Tracheal epithelial cell (primary cell): ENCODE measurements at places on chromosomes 5 and 9. TPM values are rescaled to one million over a fixed set of nuclear protein-coding genes. Genes with fewer than 3 reads are reported as not detected.

Gene DCANP1
- total RNA-seq = not detected in 2 replicates

Gene GABRA6
- not detected in 2 replicates for total RNA-seq

Gene PAX5
- total RNA-seq = under 0.01 TPM in 1 of 2 replicates, not detected in the other

Gene EPB41L4B
- total RNA-seq = 24.6 and 31.5 TPM in 2 replicates

Gene LSM11
- 3.6 and 4.1 TPM in 2 replicates for total RNA-seq

Gene FOXI1
- total RNA-seq = not detected in 2 replicates

Gene GPR151
- not detected in 2 replicates for total RNA-seq

Gene CCNO
- total RNA-seq = 1.2 and 7.2 TPM in 2 replicates

Gene TMC1
- total RNA-seq = not detected in 2 replicates

Gene SLC45A2
- 0.21 TPM in 1 of 2 replicates, not detected in the other for total RNA-seq

Gene IRF1
- total RNA-seq = 3.6 and 12.8 TPM in 2 replicates

Gene PCDHB15
- total RNA-seq = 0.21 and 0.24 TPM in 2 replicates

Gene C6
- not detected in 2 replicates for total RNA-seq
